ENCODE measurements at places on chromosomes 6 and 20.
A peak's percentile ranks its signal among the peaks of the same experiment; 100 is the strongest.

DNA sequence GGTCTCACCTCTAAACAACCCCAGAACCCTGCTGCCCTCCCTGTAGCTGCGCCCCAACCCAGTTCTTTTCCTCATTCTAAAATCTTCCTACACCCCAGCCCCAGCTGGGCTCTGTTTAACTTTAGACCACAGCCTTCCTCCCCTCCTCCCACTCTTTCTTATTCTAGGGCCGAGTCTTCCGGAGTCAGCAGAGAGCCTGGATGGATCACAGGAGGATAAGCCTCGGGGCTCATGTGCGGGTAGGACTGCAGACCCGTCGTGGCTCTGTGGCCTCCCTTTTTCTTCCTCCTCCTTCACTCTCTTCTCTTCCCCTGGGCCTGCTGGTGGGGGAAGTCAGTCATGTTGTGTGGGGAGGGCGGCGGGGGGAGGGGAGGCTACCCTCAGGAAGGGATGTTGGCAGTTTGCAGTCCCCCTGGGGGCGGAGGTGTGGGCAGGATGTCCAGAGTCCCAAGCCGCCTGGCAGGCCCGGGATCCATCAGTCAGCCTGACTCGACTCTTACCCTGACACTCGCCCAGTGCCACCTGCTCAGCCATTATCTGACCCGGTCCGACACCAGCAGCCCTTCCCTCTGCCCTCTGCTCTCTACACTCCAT, 8.1 kb downstream of the CAPN11 start:
- no peak for DNase-seq

GRCh38 chr20:62400541-62400940, 6.5 kb downstream of the CABLES2 start:
- no peak for DNase-seq

- DNase-seq = no peak
Observed at GRCh38 chr6:157668713-157669112, 154.3 kb upstream of the SNX9 start.

GRCh38 chr6:102216232-102216631, 822.7 kb downstream of the GRIK2 start:
- no peak for DNase-seq

GRCh38 chr20:59633656-59634251, 29.4 kb downstream of the PHACTR3 start:
- no peak for DNase-seq

GRCh38 chr20:39105551-39105950, 143.4 kb downstream of the DHX35 start:
- DNase-seq = no peak

DNA sequence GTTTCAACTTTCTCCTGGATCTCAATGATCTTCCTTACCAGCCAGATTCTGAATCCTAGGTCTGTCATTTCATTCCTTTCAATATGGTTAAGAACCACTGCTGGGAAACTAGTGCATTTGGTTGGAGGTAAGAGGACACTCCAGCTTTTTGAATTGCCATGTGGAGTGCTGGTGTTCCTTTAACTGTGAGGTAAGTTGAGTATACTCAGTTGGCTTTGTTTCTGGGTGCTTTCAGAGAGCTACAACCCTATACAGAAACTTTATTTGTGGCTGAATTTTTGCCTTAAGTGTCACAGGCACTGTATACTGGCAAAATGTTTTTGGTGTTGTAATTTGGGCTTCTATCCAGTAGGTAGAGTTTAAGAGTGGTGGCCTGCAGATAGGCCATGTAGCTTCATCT, 175.8 kb downstream of the TBC1D32 start:
- no peak for DNase-seq

DNA sequence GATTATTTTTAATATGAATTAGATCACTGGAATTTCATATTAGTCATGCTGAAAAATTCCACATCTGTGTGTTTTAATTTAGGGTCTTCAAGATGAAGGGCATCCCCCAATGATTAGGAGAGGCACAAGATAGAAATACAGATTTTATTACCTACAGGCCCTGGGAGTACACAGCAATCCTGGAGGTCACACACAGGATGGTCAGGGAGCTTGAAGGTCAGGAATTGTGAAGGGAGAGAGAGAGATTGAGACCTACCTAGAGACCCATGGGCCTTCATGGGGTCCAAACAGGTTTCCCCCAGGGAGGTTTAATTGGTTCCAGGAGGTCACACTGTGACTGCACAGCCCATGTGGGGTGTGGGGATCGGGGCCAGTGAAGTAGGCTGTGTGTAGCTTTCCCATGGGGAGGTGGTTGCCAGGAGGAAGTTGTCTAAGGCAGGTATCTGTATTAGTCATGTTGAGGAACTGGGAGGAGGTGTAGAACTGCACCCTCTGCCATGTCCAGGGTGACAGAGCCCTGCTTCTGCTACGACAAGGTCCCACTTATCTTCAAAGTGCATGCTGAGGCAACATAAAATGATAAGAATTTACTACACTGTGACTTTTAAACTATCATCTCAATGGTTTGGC, 18.3 kb downstream of the SNX9 start:
- no peak for DNase-seq

- no peak for DNase-seq
Observed at GRCh38 chr6:11092668-11093375, 812 bp upstream of the SMIM13 start.

- DNase-seq = no peak
Observed at GRCh38 chr6:90611543-90612312, 24.9 kb upstream of the MAP3K7 start.

DNA sequence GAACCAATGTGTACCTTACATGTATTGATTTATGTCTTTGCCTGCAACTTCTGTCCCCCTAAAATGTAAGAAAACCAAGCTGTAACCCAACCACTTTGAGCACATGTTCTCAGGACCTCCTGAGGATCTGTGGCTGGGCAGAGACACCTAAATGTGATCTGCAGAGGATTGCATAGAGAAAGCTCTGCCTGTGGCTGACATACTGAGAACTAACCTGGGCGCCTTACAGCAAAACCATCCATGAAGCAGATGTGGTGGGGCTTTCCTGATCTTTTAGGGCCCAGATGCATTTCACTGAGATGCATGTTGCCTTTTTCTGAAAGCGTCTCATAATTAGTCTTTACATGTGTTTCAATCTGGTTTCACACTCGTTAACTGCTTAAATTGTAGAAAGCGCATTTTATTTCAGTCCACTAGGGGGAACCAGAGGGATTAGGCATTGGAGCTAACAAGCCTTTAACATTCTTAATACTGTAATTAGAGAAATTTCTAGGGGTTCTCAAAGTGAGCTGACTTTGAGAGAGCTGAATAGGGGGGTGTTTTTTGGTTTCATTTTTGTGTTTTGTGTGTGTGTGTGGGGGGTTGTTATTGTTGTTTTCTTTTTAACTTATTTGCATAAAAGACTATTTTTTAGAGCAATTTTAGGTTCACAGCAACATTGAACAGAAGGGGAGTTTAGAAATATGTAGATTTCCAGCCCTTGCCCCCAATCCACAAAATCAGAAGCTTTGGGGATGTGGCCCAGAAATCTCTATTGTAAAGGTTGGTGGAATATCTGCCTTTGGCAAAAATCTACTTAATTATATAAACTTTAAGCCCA, 50.9 kb upstream of the FAM184A start:
- peak; percentile 62 for DNase-seq

DNA sequence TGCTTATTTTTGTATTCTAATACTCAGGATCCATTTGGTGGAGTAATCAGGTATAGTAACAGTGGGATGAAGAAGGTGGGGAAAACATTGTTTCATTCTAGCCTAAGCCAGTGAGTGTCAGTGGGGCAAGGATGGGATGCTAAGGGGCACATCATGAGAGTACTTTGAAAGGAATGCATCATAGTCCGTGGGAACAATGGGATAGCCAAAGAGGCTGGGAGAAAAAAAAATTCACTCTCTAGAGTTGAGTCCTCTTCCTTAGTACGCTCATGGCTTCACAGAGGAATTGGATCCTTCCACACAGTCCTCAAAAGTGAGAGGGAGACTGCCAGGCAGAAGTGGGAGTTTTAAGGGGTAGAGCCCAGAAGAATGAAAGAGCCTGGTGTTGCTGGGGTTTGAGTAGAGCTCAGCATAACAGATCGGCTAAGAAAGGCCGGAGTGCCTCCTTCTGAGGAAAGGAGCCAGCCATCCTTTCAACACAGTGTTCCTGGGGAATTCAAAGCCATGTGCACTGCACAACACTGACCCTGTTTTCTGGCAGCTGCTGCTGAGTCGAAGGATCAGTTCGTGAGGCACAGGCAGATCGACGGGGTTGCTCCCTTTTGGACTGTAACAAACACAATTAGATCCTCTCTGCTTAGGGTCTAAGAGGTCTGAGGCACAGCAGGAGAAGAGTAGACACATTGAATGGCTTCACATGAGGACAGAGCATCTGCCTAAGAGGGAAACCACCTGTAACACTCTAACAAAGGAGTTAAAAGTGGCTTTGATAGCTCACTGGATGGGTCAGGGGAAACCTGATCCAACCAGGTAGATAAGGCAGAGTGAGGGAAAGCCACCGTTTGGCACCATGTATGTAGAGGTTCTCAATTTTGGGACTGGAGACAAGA, 61.2 kb downstream of the ELOVL5 start:
- DNase-seq = peak; percentile 98

GRCh38 chr6:29980511-29980910, 38.2 kb downstream of the HLA-A start:
- no peak for DNase-seq

DNA sequence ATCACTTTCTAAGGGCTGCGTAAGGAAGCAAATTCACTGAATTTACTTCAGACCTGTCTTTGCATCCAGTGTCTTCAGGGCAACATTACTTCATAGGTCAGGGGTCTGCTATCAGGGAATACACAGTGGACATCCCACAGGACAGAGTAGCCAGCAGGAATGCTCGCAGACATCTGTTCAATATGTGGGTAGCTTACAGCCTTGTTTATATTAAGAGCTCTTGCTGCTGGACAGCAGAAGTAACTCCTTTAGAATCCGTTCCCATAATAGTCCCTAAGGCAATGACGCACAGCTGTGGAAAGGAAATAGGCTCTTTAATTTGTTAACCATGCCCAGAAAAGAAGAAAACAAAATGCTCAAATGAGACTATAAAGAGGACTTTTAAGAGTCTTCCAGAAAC, 198.7 kb downstream of the MOXD1 start:
- no peak for DNase-seq
